Hepatocyte (in vitro differentiated cells): ENCODE measurements at places on chromosomes 1 and 21.

DNA sequence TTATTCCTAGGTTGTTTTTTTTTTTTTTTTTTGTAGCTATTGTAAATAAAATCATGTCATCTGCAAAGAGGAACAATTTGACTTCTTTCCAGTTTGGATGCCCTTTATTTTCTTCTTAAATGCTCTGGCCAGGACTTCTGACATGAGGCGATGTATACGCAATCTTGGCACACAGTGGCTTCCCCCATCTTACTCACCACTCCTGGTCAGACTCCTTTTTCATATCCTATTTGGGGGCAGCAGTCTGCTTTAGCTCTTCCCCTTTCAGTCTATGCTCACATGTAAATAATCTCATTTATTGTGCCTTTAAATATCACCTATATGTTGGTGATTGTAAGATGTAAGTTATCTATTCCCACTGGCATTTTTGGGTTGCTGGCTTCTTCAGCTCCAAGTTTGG is 56.1 kb downstream of the SLAMF6 start:
- DNase-seq: no peak

DNA sequence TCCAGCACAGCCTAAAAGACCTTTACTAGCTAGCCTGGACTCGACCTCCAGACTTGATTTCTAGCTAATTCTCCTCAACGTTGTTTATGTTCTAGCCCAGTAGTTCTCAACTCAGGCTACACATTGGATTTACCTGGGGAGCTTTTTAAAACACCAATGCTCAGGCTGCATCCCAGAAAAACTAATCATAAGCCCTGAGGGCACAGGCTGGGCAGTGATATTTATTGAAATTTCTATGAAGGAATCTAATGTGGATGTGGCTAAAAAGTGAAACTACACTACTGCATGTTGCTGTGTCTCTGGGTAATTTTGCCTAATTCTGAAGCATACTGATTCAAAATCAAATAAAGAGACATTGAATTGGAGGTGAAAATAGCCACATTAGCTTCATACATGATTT is 479.4 kb downstream of the KCNT2 start:
- DNase-seq: no peak

GRCh38 chr1:156284757-156285156 is 632 bp downstream of the TMEM79 start:
- no peak for DNase-seq

DNA sequence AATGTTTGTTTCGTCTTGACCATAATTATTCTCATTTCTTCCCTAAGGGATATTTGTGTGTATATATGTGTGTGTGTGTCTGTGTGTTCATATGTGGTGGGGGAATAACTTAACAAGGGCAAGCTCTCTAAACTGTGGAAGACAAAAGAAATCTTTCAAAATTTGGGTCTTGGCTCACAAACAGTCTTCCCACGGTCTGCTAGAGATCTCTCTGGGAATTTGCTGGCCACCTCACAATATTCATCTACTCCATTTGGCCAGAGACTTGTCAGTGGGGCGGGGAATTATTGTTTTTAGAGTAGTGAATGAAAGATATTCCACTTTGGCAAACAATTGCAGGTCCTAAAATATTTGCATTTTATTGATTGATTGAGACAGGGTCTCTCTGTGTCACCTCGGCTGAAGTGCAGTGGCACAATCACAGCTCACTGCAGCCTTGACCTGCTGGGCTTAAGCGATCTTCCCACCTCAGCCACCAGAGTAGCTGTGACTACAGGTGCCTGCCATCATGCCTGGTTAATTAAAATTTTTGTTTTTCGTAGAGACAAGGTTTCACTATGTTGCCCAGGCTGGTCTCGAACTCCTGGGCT is 8.0 kb upstream of the EIF2B3 start:
- no peak for DNase-seq

GRCh38 chr1:41840592-41841246 is 78.0 kb downstream of the HIVEP3 start:
- no peak for DNase-seq

- no peak for DNase-seq
Observed at GRCh38 chr1:90134175-90134955, 139.5 kb downstream of the ZNF326 start.

DNA sequence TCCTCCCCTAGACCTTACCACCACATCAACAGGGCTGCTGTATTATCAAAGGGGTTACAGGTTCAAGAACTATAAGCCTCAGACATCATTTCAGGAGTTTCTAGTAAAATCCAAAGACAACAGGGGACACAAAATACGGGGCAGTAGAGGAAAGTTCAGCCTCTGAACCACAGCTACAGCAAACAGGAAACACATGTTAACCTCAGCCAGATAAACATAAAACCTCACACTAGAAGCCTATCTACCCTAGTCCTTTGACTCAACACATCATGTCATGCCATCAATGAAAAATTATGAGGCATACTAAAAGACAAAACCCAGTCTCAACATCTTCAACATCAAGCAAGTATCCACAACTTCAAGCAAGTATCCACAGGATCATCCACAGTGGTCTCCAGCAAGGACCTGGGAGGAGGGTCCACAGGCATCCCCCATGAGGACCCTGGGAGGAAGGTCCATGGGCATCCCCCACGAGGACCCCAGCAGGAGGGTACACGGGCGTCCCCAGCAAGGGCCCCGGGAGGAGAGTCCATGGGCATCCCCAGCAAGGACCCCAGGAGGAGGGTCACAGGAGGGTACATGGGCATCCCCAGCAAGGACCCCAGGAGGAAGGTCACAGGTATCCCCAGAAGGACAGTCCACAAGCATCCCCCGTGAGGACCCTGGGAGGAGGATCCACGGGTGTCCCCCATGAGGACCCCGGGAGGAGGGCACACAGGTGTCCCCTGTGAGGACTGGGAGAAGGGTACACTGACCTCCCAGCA is 440.0 kb downstream of the MATN1 start:
- DNase-seq: no peak

- DNase-seq: no peak
Observed at GRCh38 chr1:48773133-48773532, 3.6 kb downstream of the BEND5 start.

DNA sequence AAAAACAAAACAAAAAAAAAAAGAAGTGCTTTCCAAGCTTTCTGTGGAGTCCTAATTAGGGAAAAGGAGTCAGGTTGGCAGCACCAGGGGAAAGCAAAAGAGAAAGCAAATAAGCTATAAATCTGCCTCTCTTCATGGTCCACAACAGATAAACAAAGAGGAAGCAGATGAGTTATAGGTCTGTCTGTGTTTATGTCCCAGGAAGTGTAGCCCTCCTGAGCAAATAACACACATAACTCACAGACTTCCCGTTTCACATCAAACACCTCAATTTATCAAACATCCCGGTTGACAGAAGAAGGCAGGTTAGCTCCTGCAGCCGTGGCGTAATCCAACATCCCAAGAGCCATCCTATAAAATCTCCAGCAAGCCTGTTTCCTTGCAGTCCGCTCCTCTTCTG is 5.6 kb upstream of the SLC2A5 start:
- DNase-seq: no peak

GRCh38 chr1:20948101-20948500 is 161.0 kb upstream of the HP1BP3 start:
- no peak for DNase-seq

GRCh38 chr1:164891615-164892014 is 332.6 kb downstream of the PBX1 start:
- DNase-seq: no peak

DNA sequence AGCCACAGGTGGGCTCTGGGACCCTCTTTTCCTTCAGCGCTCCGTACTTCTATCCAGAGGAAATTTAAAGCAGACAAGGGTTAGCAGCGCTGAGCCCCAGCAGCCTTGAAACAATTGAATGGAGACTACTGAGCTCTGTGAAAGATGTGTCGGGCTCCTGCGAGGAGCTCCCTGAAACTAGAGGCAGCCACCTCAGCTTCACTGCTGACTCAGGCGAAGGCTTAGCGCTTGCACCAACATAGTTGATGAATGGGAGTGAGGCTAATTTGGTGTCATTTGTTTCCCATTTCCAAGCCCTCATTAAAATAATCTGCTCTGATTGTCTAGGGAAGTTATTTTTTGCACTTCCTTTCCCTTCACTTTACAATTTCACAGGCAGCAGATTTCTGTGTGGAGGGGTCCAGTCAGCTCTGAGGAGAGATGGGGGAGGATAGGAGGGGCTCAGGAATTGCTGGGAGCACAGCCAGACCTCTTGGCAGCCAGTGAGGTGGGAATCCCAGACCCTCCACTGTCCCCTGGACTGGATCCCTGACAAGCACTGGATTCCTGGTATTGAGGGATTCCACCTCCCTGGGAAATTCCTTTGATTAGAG is 398.9 kb upstream of the PLXNA2 start:
- no peak for DNase-seq

GRCh38 chr21:43866260-43866629 is 1.2 kb downstream of the AGPAT3 start:
- DNase-seq: peak; percentile 75

- DNase-seq: no peak
Observed at GRCh38 chr1:167457936-167458584, 60.3 kb downstream of the CD247 start.

GRCh38 chr1:103160281-103160680 is 52.0 kb upstream of the COL11A1 start:
- no peak for DNase-seq

DNA sequence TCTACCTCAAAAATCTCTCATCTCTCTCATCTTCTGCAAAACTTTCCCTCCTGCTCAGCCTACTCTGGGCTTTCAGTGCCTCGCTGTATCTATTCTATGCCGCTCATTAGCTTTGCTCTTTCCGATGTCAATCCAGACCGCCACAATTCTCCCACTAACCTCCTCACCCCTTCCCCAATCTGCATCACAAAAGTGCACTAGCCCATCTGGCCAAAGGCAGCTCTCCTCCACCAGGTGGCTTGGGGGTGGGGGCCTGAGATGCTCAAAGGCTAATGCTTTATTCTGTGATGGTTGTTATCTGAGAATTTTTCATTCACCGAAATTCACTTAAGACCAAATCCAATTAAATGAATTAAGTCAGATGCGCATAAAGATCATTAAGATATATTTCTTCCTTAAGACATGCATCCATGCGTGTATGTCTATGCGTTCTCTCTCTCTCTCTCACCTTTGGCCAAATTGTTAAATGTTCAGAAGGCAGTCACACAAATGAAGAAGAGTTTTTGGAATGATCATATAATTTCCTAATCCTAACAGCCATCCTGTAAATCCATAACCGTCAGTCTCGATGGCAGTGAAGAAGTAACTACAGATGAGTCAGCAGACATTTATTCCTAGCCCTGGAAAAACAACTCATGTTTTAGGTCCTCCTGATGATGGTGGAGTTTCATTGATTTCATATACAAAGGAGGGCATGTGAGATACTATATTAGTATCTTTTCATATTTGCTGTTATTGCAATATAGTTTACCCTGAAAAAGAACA is 111.3 kb downstream of the C1orf21 start:
- no peak for DNase-seq

DNA sequence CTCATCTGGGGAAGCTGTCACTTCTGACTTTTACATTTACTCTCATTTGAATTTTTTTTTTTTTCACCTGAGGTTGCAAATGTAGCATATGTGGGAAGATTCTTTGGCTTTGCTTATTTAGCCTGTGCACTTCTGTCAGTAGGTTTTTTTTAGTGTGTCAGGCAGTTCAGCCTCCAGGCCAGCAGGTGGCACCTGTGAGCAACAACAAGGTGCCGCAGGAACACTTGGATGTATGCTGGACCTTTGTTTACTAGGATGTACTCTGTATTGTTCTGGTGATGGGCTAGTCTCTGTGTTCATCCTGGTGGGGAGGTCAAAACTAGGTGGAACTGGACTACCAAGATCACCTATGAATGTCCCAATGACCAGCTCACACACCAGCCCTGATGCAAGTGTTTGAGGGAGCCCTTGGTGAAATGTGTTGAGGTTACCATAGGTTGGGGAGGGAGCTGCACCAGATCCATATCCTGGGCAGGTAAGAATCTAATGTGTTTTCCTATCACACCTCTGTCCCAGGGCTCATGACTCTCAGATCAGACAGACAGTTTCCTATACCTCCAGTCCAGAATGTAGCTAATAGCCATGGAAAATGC is 618.2 kb downstream of the BRINP3 start:
- DNase-seq: peak; percentile 8

DNA sequence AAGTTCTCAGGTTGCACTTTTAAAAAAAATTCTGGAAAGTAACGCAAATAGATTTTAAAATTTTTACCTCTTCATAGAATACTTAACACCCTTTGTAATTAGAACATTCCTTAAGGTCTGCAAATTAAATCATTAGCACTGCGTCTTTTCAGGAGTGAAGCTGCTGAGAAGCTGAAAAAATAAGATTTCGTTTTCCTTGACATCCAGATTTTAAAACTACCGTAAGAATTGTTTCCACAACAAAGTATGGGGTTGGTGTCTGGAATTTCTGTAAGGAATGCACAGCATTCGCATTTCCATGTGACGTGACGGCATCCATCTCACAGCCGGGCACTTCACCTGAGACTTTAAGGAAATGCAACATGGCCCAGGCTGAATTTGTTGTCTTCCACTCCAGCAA is 76.3 kb upstream of the COX20 start:
- no peak for DNase-seq

DNA sequence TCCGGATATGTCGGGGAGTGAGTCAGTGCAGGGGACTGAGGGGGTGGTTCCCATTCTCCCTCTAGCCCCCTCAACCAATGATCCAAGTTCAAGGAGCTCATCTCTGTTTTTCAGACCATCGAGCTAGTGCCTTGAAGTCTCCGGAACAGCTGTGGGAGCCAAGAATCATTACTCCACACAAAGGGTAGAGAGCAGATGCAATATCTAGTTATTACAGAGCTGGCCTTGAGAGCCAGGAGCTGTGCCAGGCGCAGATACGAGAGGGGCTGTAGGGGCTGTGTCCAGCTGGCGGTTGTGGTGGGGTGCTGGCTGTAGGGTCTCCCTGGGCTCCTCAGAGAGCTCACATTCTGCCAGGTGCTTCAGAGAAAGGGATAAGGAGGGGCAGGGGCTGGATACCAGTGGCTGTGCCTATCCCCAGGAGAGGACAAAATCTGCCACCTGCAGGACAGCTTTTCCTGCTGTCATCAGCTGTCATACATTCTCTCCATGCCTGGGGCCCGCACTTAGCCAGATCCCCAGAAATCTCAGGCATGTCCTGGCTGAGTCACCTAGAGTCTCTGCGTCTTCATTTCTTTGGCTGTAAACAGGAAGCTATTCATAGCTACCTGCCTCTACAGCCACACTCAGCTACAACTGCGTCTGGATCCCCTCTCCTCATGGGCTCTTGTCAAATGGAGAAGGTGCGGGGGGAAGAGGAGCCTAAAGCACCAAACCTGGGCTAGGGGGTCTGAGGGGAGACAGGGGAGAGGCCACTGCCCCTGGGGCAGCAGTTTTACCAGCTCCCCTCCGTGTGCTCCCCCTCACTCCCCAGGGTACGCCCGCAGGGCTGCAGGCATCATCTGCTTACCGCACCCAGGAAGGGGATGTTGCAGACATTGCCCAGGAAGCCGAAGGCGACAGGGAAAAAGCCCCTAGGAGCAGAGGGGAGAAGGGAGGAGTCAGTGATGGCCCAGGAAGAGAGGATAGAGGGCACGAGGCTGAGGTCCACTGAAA is 2.4 kb upstream of the KISS1 start:
- DNase-seq: peak; percentile 78

GRCh38 chr1:204583909-204584632 is 67.9 kb downstream of the MDM4 start:
- DNase-seq: no peak
